H4 (cell line): ENCODE measurements at places on chromosomes 5 and 9. TPM values are rescaled to one million over a fixed set of nuclear protein-coding genes. Genes with fewer than 3 reads are reported as not detected.

- peak; percentile 48 for DNase-seq
Measured at GRCh38 chr9:127968042-127968441, 12.7 kb downstream of the EEIG1 start.

CNTLN gene
- 2.8 and 5.6 TPM in 2 replicates for total RNA-seq

RASGRF2 gene
- total RNA-seq, result 5.0 and 7.4 TPM in 2 replicates

PHF24 gene
- not detected in 2 replicates for total RNA-seq

PNPLA7 gene
- total RNA-seq, result 0.14 TPM in 1 of 2 replicates, not detected in the other

MAP1B gene
- 36.3 and 50.3 TPM in 2 replicates for total RNA-seq

ROR2 gene
- 1.5 and 1.8 TPM in 2 replicates for total RNA-seq

DNA sequence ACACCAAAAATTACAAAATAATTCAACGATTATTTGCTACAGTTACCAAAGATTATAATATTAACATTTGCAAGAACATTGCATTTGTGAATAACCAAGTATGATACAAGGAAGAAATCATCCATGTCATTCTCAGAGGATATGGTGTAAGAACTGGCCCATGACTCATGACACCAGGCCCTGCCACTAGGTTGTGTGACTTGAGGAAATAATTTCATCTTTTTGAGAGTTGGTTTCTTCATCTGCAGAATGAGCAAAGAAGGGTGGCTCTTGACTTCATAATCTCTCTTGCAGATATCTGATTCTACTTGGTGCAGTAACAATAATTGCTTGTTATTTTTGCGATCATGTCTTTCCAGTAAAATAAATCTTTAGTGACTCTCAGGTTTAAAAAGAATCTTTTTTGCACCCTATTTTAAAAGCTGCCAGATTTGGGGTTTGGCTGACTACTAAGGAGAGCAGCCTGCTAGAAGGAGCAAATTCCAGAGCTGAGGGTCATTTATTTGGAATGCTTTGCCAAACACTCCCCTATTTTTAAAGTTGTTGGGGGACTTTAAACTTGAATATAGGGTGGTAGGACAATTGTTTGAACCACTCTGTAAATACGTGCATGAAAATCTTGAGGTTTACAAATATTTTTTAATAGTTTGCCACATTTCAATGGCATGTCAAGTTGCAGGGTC, 23.5 kb downstream of the ITGA1 start:
- DNase-seq, result peak; percentile 20

DNA sequence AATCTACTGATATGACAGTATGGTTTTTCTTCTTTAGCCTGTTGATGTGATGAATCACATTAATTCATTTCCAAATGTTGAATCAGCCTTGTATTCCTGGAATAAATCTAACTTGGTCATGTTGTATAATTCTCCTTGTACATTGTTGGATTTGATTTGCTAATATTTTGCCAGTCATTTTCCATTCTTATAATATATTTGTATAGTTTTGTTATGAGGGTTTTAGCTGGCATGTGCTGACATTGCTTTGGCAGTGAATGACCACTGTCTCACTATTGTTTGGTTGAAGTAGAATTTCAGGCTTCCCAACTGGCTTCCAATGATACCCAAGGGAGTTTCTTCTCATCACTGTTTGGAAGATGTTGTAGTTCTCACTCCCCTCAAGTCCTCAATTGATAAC, 983.0 kb upstream of the PTPRD start:
- no peak for DNase-seq

GRCh38 chr5:169527863-169528262, 55.7 kb upstream of the SPDL1 start:
- no peak for DNase-seq

GRCh38 chr5:42836070-42836769, 24.5 kb upstream of the SELENOP start:
- DNase-seq, result no peak

SLC23A1 gene
- total RNA-seq, result not detected in 2 replicates

XRCC4 gene
- total RNA-seq, result 21.5 and 22.9 TPM in 2 replicates
